ENCODE measurements at places on chromosomes 7 and 10. TPM values are rescaled to one million over a fixed set of nuclear protein-coding genes. Genes with fewer than 3 reads are reported as not detected.

Gene SFXN2
- 2.1 TPM for total RNA-seq

Gene ADAM12
- 4.1 TPM for total RNA-seq

Gene PRF1
- total RNA-seq, result not detected

Gene OGDHL
- total RNA-seq, result 0.16 TPM

Gene VPS37D
- total RNA-seq, result 2.6 TPM

Data from A549 treated with ZK216348 at 1 μM for 4 hours (cell line).